ENCODE measurements at places on chromosomes 11 and 22.

GRCh38 chr11:21567645-21568290 is 625.1 kb upstream of the ANO5 start:
- DNase-seq = no peak

DNA sequence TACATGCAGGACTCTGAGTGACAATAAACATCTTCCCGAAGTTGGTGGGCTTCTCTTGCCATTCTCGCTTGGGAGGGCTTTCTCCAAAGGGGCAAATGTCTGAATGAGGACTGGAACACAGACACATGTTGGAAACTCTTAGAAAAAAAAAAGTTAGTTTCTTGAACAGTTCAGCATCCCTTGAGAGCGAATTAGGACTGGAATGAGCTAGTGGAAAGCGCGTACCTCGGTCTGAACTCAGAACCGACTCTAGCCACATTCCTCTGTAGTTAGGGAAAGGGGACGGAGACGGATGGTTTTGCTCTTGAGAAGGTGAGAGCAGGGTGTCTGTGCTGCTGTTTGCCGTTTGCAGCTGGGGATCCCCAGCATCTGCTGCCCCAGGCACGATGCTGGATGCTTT is 517.3 kb downstream of the TBC1D22A start:
- no peak for DNase-seq

- DNase-seq = no peak
These were observed 103.4 kb upstream of the SEZ6L start for GRCh38 chr22:26065847-26066246.

- DNase-seq = no peak
These were observed 78.2 kb downstream of the PPFIBP2 start for GRCh38 chr11:7591987-7592386.

DNA sequence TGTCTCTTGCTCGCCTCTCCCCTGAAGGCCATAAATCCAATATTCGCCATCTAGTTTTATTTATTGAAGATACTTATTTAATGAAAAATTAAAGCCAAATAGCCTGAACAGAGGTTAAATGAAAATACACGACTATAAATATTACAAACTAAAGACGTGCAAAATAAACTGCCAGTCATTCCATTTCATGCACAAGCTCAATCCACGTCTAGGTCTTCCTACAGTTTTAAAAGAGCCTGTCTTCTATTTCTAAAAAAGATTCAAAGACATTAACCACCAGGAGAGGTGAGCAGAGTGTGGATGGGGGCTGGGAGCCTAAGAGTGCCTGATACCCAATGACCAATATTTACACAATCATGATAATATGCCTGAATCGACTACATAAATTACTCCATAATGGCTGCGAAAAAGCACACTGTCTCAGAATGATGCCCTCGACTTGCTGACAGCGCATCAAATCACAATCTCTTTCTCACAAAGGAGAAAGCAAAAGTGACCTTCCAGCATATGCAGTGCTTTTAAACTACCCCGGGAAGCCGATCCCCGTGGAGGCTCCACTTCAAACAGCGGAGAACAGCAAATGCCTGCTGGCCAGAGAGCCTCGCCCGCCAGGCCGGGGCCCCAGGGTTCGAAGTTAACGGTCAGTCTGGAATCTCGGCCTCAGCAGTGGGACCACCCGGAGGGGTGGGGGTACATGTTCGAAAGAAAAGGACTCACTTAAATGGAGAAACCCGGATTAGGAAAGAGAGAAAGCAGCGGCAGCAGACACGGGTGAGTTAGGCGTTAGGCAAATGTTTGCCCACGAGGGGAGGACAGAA is 1.7 kb downstream of the FCHSD2 start:
- no peak for DNase-seq

DNA sequence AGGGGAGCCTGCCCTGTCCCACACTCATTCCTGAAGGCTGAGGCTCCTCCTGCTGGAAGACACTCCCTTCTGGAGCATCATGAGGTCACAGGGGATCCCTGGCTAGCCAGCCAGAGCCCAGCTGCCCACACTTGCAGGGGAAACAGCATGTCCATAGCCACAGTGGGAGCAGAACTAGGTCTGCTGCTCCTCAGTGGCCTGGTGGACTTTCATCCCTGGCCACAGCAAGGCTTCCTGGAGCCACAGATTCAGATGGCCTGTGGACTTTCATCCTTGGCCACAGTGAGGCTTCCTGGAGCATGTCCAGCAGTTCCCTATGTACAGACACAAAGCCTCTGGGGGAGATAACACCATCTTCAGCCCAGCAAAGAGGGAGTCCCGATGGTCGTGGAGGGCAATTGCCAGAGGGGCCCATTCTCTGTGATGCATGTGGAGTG is 5.9 kb upstream of the APOL6 start:
- DNase-seq = no peak

DNA sequence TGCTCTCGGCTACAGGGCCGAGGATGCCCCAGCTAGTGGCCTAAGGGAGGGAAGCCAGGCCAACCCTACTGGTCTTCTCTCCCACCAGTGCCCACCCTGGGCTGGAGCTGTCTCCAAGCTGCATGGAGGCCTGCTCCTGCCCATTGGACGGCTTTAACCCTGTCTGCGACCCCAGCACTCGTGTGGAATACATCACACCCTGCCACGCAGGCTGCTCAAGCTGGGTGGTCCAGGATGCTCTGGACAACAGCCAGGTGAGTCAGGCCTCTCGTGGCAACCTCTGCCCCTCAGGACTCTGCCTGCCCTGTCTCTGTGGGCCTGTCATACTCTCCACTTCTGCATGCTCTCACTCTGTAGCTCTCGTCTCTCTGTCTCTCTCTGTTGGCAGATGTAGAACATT is 44.1 kb upstream of the TPBGL start:
- no peak for DNase-seq

DNA sequence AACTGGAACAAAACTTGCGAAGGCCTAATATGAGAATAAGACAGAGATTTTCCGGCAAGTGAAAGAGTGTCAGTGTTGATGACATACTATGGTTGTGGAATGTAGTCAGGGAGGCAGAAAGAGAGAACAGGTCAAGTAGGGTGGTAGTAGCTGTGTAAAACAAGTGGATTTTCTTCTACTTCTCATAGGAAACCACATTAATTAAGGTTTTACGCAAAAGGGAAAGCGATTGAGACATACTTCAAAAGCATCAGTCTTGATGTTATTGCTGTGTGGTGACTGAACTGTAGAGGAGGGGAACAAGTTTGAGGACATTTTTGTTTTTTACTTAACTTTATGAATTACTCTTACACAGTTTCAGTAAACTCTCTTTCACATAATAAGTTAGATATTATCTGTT is 186.0 kb upstream of the CNTN5 start:
- no peak for DNase-seq

- DNase-seq = no peak
These were observed 3.7 kb downstream of the OMP start for GRCh38 chr11:77106321-77106720.

DNA sequence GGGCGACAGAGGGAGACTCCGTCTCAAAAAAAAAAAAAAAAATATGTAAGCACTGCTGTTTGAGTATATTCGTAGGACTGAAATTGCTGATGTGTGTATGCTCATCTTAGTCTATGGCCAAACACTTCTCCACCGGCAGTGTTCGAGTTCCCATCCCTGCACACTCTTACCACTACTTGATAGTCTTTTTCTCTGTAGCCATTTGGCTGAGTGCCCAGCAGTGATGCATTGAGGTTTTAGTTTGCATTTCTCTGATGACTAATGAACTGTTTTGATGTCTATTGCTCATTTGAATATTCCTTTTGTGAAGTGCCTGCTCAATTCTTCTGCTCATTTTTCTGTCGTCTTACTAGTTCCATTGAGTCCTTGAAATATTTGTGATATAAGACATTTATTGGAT is 1.9 kb downstream of the TIRAP start:
- DNase-seq = peak; percentile 66

DNA sequence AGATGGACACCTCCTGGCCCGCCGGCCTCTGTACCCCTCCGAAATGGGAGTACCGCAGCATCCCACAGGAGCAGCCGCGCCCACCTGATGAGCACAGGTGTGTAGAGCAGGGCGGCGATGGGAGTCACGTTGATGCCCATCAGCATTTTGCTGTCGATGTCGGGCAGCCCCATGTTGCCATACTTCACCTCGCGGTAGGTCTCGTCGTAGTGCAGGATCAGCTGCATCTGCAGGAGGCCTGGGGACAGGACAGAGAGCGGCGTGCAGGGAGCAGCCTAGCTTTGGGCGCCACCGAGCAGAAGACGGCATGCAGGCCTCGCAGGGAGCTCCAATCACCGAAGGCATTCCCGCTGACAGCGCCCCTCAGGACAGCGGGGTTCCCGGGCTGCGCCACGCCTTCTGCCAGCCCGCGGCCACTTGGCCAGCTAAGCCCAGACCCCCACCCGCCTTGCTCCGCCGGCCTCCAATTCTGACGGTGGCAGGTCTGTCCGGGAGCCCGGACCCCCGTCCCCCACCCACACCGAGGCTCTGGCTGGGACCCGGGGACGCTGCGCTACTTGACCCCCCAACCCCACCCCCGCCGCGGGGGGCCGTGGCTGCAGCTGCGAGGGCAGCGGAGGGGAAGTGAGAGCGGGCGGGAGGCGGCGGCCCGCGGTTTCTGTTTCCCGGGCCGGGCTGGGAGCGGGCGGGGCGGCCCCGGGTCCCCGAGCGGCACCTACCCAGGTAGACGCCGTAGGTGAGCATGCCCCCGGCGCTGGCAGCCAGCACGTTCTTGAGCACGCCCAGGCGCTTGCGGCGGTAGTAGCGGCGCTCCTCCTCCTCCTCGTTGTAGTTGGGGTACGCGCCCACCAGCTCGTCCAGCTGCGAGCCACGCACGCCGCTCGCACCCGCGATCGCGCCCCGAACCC is 705 bp downstream of the UNC93B1 start:
- DNase-seq = peak; percentile 34

DNA sequence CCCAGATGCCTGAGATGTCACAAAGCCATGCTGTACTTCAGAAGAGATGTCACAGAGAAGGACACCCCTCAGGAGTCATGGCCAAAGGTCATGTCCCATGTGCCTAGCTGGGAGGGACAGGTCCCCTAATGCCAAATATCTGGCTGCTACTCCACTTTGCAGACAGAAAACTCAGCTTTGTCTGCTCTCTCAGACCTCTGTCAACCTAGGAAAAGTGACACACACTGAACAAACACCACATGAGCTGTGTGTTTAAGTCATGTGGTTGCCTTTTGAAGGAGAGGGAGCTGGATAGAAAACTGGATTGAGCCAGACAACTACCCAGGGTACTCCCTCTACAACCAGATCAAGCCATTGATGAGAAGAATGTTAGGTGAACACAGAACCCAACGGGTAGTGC is 3.5 kb downstream of the TRIM66 start:
- no peak for DNase-seq

DNA sequence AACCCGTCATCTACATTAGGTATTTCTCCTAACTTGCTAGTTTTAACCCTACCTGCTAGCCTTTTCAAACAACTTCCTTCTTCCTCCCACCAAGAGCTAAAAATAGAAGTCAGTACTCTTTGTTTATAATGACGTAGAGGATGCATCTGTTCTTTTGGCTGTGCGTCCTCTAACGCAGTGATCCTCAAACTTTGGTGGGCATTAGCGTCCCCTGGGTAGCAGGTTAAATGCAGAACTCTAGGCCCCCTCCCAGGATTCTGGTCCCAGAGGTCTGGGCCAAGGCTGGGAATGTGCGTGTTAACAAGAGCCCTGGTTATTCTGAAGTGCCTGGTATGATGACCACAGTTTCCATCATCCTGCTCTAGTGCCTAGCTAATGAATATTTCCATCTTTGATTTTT is 67.6 kb downstream of the BARX2 start:
- no peak for DNase-seq

- no peak for DNase-seq
These were observed 14.3 kb upstream of the FOLR1 start for GRCh38 chr11:72177656-72178055.

- no peak for DNase-seq
These were observed 1.5 kb downstream of the PPFIA1 start for GRCh38 chr11:70272009-70272408.

- no peak for DNase-seq
These were observed 2.8 kb upstream of the TMPRSS13 start for GRCh38 chr11:117931971-117932370.

- no peak for DNase-seq
These were observed 672.5 kb downstream of the BRD1 start for GRCh38 chr22:49155039-49155769.

DNA sequence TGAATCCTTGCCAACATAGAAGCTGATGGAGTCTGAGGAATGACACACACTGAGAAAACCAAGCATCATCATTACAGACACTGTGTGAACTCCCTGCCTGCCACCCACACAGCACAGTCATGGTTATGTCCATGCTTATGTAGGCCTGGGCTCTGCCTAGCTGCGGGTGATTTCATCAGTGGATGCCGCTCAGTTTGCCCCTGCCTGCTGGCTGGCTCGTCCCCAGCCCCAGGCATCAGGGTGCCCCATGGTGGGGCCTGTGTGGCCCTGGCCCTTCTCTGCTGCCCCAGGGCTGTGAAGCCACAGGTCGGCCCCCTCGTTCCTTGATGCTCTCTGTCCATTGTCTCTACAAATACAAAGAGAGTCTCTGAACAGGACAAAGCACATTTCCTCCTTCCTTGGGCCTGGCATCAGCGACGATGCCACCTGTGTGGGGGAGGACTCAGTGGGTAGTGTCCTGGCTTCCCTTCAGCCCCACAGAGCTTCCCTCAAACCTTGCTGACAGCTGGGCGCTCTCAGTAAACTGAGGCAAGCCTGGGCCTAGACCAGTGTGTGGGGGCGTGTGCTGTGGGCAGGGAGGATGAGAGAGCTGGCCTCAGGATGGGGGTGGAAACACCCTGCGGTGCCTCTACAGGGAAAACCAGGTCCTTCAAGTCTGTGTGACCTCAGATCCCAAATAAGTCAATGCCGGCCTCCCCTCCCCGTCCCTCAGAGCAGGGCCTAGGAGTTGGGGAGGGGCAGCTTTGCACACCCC is 20.0 kb upstream of the TUB start:
- DNase-seq = no peak

GRCh38 chr11:70210051-70210501 is 7.0 kb downstream of the FADD start:
- DNase-seq = no peak

DNA sequence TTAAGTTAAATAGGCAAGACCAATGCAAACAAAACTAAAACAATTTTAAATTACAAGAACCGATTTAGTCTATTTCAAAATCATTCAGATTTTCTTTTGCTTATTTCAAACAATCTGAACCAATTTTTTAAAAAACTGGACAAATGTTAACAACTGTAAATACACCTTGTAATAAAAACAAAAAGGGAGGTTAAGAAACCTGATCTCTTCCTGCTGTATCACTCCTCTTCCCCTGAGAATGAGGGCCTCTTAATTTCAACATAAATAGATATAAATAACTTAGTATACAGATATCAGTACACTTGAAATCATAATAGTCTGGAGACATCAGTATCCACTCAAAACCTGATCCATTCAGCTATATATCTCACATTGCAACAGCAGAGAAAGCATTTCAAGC is 346.6 kb downstream of the TTC28 start:
- DNase-seq = no peak

- no peak for DNase-seq
These were observed 2.2 kb upstream of the RANBP1 start for GRCh38 chr22:20113551-20114310.

- no peak for DNase-seq
These were observed 163.3 kb downstream of the CRYBB2 start for GRCh38 chr22:25382762-25383161.

GRCh38 chr11:69494851-69495250 is 13.4 kb downstream of the LINC01488 start:
- no peak for DNase-seq

- DNase-seq = no peak
These were observed 304.8 kb downstream of the ST3GAL4 start for GRCh38 chr11:126660321-126660720.
